ENCODE measurements at places on chromosomes 2 and 18. TPM values are rescaled to one million over a fixed set of nuclear protein-coding genes. Genes with fewer than 3 reads are reported as not detected.

The TBR1 gene
- total RNA-seq, result not detected

The FRZB gene
- total RNA-seq, result 0.08 TPM

- no peak overlapping the region for H3K27ac ChIP-seq
- peaks cover 8% of the 10 kb centered on the region for H3K27me3 ChIP-seq
- H3K36me3 ChIP-seq, result no peaks in the 10 kb centered on the region
- DNase-seq, result no peak
- H3K4me1 ChIP-seq, result no peaks in the 10 kb centered on the region
Observed at GRCh38 chr2:95058466-95058988, 33.0 kb downstream of the MAL start.

DNA sequence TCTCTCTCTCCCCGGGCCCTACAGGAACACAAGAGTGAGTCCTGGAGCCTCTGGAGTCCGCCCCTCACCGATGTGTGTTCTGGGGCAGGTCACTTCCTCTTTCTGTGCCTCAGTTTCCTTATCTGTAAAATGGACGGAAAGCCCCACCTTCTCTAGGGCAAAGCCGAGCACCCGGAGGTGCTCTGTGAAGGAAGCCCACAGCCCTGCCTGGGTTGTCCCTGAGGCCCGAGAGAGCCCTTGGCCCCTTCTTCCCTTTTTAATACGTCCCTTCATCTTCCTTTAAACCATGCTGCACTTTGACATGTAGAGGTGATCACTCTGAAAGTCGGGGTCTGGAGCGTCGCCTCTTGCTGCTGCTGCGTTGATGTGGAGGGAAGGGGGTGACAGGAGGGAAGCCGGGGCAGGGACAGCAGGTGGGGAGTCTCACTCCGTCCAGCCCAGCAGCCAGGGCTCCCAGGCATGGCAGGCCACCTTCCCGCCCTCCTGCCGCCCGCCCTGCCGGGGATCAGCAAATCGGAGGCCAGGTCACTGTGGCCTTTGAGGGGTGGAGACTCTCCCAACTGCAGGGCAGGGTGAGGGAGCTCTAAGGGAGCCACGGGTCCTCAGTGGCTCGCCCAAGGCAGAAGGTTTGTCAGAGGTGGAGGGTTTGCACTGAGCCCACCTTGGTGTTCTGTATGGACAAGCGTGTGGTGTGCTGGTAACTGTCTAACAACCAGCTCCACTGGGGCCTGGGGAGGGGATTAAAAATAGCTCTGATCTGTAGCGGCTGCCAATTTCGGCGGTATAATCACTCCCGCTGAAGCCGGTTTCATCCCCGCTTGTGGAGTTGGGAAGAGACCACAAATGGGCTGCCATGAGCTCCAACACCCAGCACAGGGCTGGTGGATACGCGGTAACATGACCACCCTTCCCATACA, 135.9 kb upstream of the ID2 start:
- H3K27me3 ChIP-seq, result no peaks in the 10 kb centered on the region
- no peaks in the 10 kb centered on the region for H3K4me1 ChIP-seq
- no peak for DNase-seq

GRCh38 chr2:151181524-151181923, 80.1 kb downstream of the RBM43 start:
- H3K27ac ChIP-seq, result no peak overlapping the region
- DNase-seq, result no peak
- H3K27me3 ChIP-seq, result no peaks in the 10 kb centered on the region
- H3K36me3 ChIP-seq, result no peaks in the 10 kb centered on the region

GRCh38 chr18:9559253-9559652, 55.1 kb downstream of the PPP4R1 start:
- DNase-seq, result no peak
- no peak overlapping the region for H3K27ac ChIP-seq
- H3K36me3 ChIP-seq, result peaks cover 29% of the 10 kb centered on the region
- no peaks in the 10 kb centered on the region for H3K27me3 ChIP-seq

DNA sequence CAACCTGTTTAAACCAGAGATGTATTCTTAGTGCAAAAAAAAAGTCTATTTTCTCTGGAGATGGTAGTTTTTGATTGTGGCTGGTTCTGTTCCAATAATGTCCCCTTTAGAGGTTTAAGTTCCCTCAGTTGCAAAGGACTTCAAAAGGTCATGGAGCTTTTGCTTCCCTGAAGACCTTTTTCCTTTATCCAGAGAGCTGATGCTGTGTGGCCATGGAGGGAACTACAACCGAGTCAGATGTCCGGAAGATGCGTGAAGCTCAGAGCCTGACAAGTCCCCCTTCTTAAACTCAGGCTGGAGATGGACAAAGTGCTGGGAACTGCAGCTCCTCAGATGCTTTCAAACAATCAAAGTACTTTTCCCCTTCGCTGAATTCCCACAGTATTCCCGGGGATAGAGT, 176.1 kb downstream of the TMEM18 start:
- peaks cover 9% of the 10 kb centered on the region for H3K27me3 ChIP-seq
- no peak overlapping the region for H3K27ac ChIP-seq
- H3K4me1 ChIP-seq, result no peaks in the 10 kb centered on the region
- no peaks in the 10 kb centered on the region for H3K36me3 ChIP-seq
- DNase-seq, result no peak
- H3K4me3 ChIP-seq, result no peak overlapping the region

The TCF7L1 gene
- 30.4 TPM for total RNA-seq

- no peak overlapping the region for H3K27ac ChIP-seq
- no peaks in the 10 kb centered on the region for H3K27me3 ChIP-seq
- no peak for DNase-seq
- no peaks in the 10 kb centered on the region for H3K36me3 ChIP-seq
Observed at GRCh38 chr18:69878213-69878933, 69.3 kb downstream of the CD226 start.

The SERPINB11 gene
- total RNA-seq, result not detected

DNA sequence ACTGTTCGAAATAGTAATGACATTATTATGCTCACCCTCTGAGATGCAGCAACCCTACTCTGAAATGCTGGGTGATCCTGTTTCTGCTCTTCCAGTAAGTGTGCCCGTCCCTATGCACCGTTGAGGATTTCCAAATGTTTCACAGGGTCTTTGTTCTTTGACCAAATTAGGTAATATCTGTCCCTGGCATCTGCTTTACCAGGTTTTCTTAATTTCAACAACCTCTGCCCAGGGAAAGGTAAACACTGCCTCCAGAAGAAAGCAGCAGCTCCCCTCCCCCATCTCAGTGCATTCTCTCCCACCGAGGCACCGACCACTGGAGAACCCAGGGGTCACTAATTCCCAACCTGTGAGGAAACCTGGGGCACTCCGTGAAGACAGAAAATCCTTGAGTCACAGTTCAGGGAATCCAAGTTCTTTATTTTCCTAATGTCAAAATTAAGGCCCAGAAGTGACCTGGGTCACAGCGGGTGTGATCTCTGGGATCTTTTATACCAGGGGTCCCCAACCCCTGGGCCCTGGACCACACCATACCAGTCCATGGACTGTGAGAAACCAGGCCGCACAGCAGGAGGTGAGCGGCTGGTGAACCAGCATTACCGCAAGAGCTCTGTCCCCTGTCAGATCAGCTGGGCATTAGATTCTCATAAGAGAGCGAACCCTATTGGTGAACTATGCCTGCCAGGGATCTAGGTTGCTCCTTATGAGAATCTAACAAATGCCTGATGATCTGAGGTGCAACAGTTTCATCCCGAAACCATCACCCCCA, 1.2 kb upstream of the GRB14 start:
- DNase-seq, result no peak
- H3K27me3 ChIP-seq, result peaks cover 28% of the 10 kb centered on the region
- H3K4me3 ChIP-seq, result no peak overlapping the region
- no peak overlapping the region for H3K27ac ChIP-seq
- no peaks in the 10 kb centered on the region for H3K4me1 ChIP-seq

- H3K4me3 ChIP-seq, result no peak overlapping the region
- DNase-seq, result no peak
- no peaks in the 10 kb centered on the region for H3K36me3 ChIP-seq
- H3K27ac ChIP-seq, result no peak overlapping the region
Observed at GRCh38 chr18:29862824-29863223, 1179.7 kb downstream of the DSC3 start.

The GAL3ST2 gene
- total RNA-seq, result 1.6 TPM

- no peak overlapping the region for H3K27ac ChIP-seq
- H3K4me1 ChIP-seq, result no peaks in the 10 kb centered on the region
- no peak overlapping the region for H3K4me3 ChIP-seq
- H3K36me3 ChIP-seq, result no peaks in the 10 kb centered on the region
- DNase-seq, result no peak
- peaks cover 5% of the 10 kb centered on the region for H3K27me3 ChIP-seq
Observed at GRCh38 chr2:100192825-100193224, 50.4 kb upstream of the AFF3 start.

DNA sequence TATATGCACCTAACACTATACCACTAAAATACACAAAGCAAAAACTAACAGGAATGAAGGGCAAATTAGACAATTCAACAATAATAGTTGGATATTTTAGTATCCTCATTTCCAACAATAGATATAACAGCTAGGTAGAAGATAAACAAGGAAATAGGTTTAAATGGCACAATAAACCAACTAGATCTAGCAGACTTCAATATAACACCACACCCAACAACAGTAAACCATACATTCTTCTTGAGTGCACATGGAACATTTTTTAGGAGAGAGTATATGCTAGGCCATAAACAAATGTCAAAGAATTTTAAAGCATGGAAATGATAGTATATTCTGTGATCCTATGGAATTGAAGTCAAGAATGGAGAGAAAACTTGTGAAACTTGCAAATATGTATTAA, 138.4 kb downstream of the NDUFA10 start:
- no peak overlapping the region for H3K27ac ChIP-seq
- no peak for DNase-seq
- H3K4me3 ChIP-seq, result no peak overlapping the region

The DTNA gene
- total RNA-seq, result 0.77 TPM

DNA sequence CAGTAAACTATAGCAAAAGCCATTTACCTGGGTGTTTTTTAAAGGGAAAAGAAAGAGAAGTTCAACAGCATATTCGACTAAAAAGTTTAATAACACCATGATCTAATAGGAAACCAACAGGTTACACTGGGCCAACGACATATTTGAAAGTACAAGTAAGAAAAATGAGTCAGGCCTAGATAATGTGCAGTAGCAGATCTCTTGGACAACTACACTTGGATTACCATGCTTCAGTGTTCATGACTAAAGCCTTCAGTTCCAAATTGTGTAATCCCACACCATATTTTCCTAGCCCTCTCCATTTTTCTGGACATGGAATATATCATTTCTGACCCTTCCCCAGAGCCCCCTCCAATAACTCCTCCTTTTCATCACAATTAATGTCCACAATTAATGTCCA, 39.1 kb upstream of the FIGN start:
- H3K27ac ChIP-seq, result peak overlapping the region; percentile 58
- no peak for DNase-seq
- H3K36me3 ChIP-seq, result no peaks in the 10 kb centered on the region
- H3K4me3 ChIP-seq, result no peak overlapping the region
- H3K27me3 ChIP-seq, result no peaks in the 10 kb centered on the region

DNA sequence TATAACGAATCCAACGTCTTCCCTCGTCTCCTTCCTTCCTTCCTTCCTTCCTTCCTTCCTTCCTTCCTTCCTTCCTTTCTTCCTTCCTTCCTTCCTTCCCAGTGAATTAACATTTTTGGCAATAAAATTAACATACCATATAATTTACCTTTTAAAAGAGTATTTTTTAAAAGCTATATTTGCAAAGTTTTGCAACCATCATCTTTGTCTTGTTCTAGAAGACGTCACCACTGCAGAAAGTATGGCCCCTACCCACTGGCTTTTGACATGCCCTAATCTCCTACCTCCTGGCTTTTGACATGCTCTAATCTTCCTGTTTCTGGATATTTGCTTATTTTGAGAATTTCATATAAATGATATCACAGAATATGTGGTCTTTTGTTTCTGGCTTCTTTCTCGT, 1023.9 kb upstream of the ZEB2 start:
- H3K27ac ChIP-seq, result no peak overlapping the region
- no peaks in the 10 kb centered on the region for H3K4me1 ChIP-seq
- no peaks in the 10 kb centered on the region for H3K27me3 ChIP-seq
- no peaks in the 10 kb centered on the region for H3K36me3 ChIP-seq

DNA sequence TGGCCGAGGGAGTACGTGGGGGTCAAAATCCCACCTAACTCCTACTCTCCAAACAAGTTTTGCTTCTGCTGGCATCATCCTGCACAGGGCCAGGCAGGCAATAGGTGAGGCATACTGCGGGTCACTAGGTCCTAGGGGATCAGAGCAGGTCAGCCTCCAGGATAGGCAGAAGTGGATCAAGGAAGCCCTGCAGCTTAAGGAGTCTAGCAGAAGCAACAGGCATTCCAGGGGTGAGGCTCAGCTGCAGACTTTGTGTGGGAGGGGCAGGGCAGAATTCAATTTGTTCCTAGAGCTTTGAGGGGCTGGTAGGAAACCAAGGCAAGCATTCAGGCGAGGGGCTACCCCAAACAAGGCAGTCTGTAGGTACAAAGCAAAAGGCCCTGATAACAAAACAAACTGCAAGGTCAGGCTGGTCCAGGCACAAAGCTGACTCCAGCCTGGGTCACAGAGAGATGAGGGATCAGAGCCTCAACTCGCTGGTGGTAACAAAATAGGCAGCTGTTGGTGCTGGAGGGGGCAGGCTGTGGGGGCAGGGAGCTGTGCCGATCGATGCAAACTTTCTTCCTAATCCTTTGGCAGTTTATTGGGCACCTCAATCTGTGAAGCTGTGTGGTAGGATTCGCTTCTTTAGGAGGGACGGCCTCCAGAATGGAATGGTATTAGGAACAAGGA, 101.4 kb upstream of the STPG4 start:
- H3K27ac ChIP-seq, result no peak overlapping the region
- no peaks in the 10 kb centered on the region for H3K27me3 ChIP-seq
- no peaks in the 10 kb centered on the region for H3K36me3 ChIP-seq
- DNase-seq, result no peak

The SLC30A3 gene
- total RNA-seq, result 0.59 TPM

- H3K27me3 ChIP-seq, result peaks cover 5% of the 10 kb centered on the region
- H3K4me3 ChIP-seq, result no peak overlapping the region
- no peak for DNase-seq
- no peak overlapping the region for H3K27ac ChIP-seq
Observed at GRCh38 chr2:157488877-157489276, 45.0 kb upstream of the CYTIP start.

- H3K36me3 ChIP-seq, result no peaks in the 10 kb centered on the region
- DNase-seq, result no peak
- H3K27ac ChIP-seq, result no peak overlapping the region
Observed at GRCh38 chr2:27622921-27623384, 5.9 kb downstream of the CCDC121 start.

The POTEF gene
- total RNA-seq, result 7.2 TPM

- peaks cover 14% of the 10 kb centered on the region for H3K4me1 ChIP-seq
- H3K4me3 ChIP-seq, result no peak overlapping the region
- H3K27me3 ChIP-seq, result no peaks in the 10 kb centered on the region
- no peak for DNase-seq
- H3K36me3 ChIP-seq, result no peaks in the 10 kb centered on the region
Observed at GRCh38 chr2:36329746-36330472, 25.7 kb upstream of the CRIM1 start.

GRCh38 chr18:24631243-24632025, 171.0 kb downstream of the HRH4 start:
- no peaks in the 10 kb centered on the region for H3K4me1 ChIP-seq
- DNase-seq, result no peak
- H3K4me3 ChIP-seq, result no peak overlapping the region
- no peak overlapping the region for H3K27ac ChIP-seq
- no peaks in the 10 kb centered on the region for H3K27me3 ChIP-seq
- no peaks in the 10 kb centered on the region for H3K36me3 ChIP-seq

All from Panc1 (cell line).